ENCODE measurements at places on chromosomes 7 and 10. TPM values are rescaled to one million over a fixed set of nuclear protein-coding genes. Genes with fewer than 3 reads are reported as not detected.

The C10orf67 gene
- 0.11 TPM for total RNA-seq

The ENTPD1 gene
- total RNA-seq, result 1.1 TPM

The LDB1 gene
- 109 TPM for total RNA-seq

The OR6B1 gene
- total RNA-seq, result not detected

DNA sequence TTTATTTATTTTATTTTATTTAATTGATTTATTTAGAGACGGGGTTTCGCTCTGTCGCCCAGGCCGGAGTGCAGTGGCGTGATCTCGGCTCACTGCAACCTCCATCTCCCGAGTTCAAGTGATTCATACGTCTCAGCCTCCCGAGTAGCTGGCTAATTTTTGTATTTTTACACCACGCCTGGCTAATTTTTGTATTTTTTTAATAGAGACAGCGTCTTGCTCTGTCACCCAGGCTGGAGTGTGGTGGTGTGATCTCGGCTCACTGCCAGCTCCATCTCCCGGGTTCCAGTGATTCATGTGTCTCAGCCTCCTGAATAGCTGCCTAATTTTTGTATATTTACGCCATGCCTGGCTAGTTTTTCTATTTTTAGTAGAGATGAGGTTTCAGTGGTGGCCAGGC is 34.2 kb downstream of the AP5Z1 start:
- H3K36me3 ChIP-seq, result peaks cover 11% of the 10 kb centered on the region
- H3K4me1 ChIP-seq, result no peaks in the 10 kb centered on the region
- H3K27me3 ChIP-seq, result no peaks in the 10 kb centered on the region
- no peak for DNase-seq

DNA sequence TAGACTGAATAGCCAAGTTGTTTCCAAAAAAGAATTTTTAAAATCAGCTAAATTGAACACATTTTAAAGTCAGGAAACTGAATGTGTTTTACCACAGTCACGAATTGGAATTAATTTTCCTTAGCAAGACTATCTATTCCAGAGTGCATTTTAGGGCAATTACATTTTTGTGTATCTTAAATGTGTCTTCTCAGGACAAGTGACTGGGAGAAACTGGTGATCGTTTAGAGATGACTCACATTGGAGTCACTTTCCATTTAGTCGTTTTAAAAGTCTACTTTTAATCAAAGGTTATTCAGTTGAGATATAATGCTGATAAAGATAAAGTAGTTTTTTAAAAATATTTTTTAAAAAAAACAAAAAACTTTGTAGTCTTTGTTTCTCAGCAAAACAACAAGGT is 191.7 kb upstream of the SLC26A5 start:
- H3K27me3 ChIP-seq, result no peaks in the 10 kb centered on the region
- no peak overlapping the region for H3K27ac ChIP-seq
- H3K4me3 ChIP-seq, result no peak overlapping the region
- H3K36me3 ChIP-seq, result peaks cover 4% of the 10 kb centered on the region
- H3K4me1 ChIP-seq, result no peaks in the 10 kb centered on the region

The GARIN1A gene
- 0.45 TPM for total RNA-seq

DNA sequence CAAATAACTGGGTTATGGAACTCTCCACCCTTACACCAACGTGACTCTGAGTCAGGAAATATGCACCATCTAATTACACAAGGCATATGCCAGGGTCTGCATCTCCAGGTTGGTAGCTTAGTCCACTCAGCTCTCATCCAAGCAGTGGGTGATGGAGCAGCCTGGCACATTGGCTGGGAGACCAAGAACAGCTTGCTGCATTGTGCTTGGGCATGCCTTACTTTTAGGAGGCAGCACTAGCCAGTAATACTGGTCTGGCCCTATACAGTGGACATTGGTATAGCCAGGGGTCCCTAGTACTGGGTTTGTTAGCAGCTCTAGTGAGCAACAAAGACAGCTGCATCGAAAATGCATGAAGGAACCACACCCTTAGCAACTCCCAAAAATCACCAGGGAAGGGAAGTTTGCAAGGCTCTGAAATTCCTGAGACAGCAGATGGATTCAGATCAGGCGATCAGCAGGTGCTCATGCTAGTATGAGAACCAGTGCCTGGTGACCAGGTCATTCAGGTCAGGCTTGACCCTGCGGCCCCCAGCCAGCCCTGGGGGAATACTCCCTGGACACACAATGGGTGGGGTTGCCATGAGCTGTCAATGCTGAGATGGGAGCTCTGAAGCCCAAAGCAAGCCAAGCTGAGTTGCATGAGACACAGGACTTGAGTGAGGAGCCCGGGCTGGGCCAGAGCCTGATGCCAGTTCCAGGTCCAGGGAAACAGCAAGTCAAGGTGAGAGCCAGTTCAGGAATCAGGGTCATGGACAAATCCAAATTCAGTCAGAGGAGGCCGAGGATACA is 217.9 kb upstream of the ZMIZ1 start:
- no peaks in the 10 kb centered on the region for H3K4me1 ChIP-seq
- H3K4me3 ChIP-seq, result no peak overlapping the region
- H3K27ac ChIP-seq, result no peak overlapping the region
- H3K27me3 ChIP-seq, result no peaks in the 10 kb centered on the region
- DNase-seq, result no peak

DNA sequence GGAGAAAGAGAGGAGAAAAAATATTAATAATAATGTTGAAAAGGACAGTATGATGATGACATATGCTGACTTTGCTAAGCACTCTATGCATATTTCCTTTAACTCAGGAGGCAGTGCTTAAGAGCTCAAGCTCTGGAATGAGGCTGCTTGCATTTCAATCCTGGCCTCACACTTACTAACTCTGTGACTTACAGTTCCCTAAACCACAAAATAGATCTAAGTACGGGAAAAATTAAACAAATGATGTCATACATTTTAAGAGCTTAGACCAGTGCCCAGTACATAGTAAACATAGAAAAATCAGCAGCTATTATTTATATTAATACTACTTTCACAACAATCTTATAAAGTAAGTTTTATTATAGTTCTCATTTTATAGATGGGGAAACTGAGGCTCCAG is 61.3 kb downstream of the GFRA1 start:
- peaks cover 6% of the 10 kb centered on the region for H3K4me1 ChIP-seq
- no peaks in the 10 kb centered on the region for H3K27me3 ChIP-seq
- no peak for DNase-seq

GRCh38 chr7:3943779-3944520 is 642.9 kb downstream of the SDK1 start:
- H3K27me3 ChIP-seq, result no peaks in the 10 kb centered on the region
- DNase-seq, result no peak
- no peak overlapping the region for H3K27ac ChIP-seq
- no peak overlapping the region for H3K4me3 ChIP-seq
- no peaks in the 10 kb centered on the region for H3K36me3 ChIP-seq

DNA sequence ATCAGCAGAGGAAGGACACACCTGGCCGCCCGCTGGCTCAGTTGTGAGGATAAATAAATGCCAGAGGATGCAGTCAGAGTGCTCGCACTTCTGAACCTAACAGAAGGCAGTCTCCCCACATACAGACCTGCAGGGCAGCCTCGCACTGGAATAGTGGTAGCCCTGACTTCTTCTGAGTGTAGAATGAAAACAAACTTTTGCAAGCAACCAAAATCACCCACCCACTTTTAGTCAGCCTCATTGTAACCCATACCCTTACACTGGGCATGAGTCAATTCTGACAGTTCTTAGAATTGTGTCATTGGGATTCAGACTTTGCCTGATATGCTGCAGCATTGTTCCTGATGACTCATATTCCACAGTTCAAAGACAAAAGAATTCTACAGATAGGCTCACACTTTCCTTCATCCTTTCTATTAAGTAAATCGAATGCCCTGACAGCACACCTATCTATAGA is 167.0 kb upstream of the CDK1 start:
- no peaks in the 10 kb centered on the region for H3K27me3 ChIP-seq
- H3K36me3 ChIP-seq, result no peaks in the 10 kb centered on the region
- H3K27ac ChIP-seq, result no peak overlapping the region

The SPDYE5 gene
- total RNA-seq, result not detected

GRCh38 chr10:80900661-80901060 is 363.0 kb downstream of the SH2D4B start:
- no peaks in the 10 kb centered on the region for H3K4me1 ChIP-seq
- no peak overlapping the region for H3K27ac ChIP-seq
- no peak overlapping the region for H3K4me3 ChIP-seq
- peaks cover 3% of the 10 kb centered on the region for H3K27me3 ChIP-seq
- DNase-seq, result no peak
- no peaks in the 10 kb centered on the region for H3K36me3 ChIP-seq

The VWA2 gene
- total RNA-seq, result not detected

GRCh38 chr10:35089611-35090161 is 455 bp downstream of the CUL2 start:
- H3K36me3 ChIP-seq, result no peaks in the 10 kb centered on the region
- peak overlapping the region; percentile 99 for H3K27ac ChIP-seq
- H3K4me1 ChIP-seq, result peaks cover 11% of the 10 kb centered on the region
- H3K27me3 ChIP-seq, result no peaks in the 10 kb centered on the region
- DNase-seq, result peak; percentile 39
- H3K4me3 ChIP-seq, result peak overlapping the region; percentile 85

Data from cardiac muscle cell (in vitro differentiated cells and primary cell).